Esophagus squamous epithelium (tissue), 5 donors: ENCODE measurements at places on chromosomes 7 and 10.

GRCh38 chr10:93873420-93874115 lies 20.2 kb upstream of the SLC35G1 start:
- DNase-seq: no peak

DNA sequence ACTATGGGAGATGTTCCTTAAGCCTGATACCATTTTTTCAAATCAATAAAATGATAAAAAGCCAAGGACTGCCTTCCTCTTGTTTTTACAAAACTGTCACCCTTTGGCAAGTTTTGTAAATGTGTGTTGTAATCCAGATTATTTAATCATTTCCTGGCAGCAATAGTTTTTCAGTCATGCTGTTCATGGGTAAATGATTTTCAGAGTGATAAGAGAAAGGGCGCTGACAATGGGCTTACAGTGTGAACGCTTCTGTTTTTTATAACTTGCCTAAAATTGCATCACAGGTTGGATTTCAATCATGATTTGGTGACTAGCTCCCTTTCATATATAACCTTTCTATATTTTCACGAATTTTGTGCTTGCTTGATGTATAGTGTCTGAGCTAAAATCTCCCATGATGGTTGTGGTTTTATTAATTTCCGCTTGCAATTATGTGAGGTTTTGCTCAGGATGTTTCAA lies 19.0 kb upstream of the DMBT1 start:
- no peak for DNase-seq

- DNase-seq: no peak
These were observed 2.2 kb downstream of the BTRC start for GRCh38 chr10:101356132-101356531.

DNA sequence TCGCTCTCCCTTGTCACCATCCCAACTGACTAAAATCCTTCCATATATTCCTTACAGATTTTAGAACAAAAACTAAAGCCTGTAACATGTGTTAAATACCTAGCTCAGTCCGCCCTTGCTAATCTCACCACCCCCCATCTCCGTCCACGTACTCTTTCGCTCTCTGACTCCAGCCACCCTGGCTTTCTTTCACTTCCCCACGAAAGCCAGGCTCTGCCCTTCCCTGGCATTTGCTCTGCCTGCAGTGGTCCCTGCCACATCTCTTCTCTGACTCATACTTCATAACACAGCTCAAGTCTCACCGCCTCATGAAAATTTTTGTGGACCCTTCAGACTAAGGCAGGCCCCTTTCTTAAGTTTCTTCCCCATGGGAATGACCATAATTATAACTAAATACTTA lies 11.7 kb upstream of the GPAM start:
- no peak for DNase-seq

DNA sequence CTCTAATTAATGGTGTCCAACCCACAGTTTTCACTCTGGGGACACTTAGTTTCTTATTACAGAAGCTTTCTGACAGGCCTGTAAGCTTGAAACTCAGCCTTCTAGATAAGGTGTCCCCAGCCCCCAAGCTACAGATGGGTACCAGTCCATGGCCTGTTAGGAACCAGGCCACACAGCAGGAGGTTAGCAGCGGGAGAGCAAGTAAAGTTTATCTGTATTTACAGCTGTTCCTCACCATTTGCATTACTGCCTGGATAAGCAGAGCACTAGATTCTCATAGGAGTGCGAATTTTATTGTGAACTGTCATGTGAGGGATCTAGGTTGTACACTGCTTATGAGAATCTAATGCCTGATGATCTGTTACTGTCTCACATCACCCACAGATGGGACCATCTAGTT lies 93.7 kb downstream of the TMEM26 start:
- no peak for DNase-seq

GRCh38 chr7:117259615-117260014 lies 63.2 kb downstream of the WNT2 start:
- DNase-seq: no peak

- no peak for DNase-seq
These were observed at the start of gene ARID5B for GRCh38 chr10:61900829-61901792. ARID5B (plus strand) TSS chr10:61901699; CDS start chr10:61901710, 11 bp downstream.

DNA sequence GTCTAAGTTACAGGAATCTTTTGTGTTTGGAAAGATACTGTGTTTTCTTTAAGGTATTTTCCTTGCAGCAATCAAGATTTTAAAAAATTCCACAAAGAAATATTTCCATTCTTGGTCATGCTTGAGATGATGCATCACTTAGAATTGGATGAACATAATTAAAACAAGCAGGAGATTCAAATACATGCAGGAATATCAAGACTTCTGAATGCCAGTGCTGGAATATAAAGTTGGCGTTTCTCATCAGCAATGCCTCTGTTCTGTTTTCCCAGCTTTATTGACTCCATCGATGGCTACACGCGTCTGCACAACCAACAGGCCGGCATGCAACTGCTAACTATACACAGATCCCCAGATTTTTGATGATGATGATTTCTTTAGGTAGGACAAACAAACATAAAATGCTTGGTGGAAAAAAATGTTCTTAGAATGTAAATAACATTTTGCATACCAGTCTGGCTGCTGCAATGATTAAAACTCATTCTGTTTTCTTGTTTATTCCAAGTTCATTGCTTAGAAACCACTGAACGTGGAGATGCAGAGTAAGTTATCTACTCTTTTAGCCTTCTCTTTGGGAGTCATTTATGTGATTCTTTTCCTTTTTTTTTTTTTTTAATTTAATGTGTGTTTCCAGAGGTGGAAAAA lies 91.3 kb upstream of the FAM171A1 start:
- no peak for DNase-seq

- DNase-seq: no peak
These were observed 53.4 kb downstream of the DPYSL4 start for GRCh38 chr10:132240156-132240555.

DNA sequence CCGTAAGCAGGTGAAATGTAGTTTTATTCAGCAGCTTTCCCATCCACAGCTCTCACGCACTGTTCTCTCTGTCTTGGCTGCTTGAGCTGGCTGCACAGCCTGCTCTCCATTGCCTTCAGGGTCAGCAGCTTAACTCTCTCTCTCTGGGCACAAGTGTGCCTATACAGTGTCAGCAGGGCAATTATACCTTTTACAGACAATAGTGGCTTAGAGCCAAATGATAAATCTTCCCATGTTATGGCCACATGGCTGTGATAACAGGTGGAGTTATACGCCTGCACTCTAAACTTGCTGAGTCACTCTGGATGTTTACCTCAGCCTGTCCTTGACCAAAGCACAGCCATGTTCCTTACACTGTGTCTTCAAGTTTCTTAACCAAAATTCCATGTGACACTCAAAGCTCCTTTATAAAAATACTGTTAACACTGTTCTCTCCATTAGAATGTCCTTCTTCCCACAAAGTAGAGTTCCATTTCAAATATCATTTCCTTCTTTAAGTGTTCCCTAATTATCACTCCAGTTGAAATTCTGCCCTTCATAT lies 6.1 kb downstream of the RNF133 start:
- no peak for DNase-seq

DNA sequence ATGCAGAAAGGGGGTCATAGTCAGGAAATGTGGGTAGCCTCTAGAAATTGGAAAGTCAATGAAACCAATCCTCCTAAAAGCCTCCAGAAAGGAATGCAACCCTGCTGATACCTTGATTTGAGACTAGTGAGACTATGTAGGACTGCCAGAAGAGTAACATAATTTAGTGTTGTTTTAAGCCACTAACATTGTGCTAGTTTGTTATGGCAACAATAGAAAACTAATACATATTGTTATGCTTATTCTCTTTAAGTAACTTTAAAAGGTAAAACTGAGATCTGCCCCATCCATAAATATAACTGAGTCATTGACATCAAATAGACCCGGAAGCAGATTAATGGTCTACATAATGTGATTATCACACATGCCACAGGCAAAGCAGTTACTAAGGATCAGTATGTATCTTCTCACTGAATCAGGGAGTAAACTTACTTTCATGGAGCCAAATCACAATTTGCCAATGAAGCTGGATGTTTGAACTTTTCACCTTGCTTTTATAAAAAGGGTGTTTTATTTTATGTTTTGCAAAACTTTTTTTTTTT lies 146.4 kb upstream of the TMEM106B start:
- DNase-seq: no peak

DNA sequence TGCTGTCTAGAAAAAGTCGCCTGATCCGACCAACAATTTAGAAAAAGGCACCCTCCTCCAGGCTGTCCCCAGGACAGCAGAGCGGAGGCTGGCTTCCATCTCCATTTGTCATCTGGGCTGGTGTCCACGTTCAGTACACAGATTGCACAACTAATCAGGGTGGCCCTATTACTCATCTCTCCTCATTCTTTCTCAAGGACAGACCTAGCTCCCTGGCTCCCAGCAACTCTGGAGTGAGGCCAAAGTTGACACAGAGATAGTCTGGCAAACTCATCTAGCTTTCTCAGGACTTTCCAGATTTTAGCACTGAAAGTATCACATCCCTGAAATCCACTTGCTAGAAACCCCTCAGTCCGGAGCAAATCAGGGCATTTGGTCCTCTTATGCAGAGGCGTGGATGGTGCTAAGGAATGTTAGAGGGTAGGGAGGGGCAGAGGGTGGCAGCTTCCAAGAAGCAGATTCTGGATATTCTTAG lies 75.1 kb downstream of the DNAH11 start:
- no peak for DNase-seq

DNA sequence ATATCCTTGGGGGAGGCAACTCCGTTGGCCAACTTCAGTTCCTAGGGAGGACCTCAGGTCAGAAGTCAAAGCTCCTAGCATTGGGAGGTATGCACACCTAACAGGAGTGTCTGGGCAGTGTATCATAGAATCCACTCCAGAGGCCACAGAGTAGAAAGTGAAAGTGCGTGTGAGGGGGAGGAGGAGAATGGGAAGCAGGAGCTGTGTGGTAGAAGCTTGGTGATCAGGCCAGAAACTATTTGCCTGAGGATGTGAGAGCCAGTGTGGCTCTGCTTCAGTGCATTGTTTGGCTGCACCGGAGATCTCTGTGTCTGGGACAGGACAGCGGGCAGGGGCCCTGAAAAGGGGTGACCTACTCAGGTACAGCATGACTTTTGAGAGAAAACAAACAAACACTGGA lies 557.4 kb upstream of the VSTM2A start:
- DNase-seq: no peak

- no peak for DNase-seq
These were observed 10.7 kb downstream of the GRK5 start for GRCh38 chr10:119217991-119218490.
